NB4 (cell line): ENCODE measurements at places on chromosomes 16 and 17.

GRCh38 chr17:79792984-79793923 lies 3.6 kb downstream of the CBX8 start:
- no peak for DNase-seq

DNA sequence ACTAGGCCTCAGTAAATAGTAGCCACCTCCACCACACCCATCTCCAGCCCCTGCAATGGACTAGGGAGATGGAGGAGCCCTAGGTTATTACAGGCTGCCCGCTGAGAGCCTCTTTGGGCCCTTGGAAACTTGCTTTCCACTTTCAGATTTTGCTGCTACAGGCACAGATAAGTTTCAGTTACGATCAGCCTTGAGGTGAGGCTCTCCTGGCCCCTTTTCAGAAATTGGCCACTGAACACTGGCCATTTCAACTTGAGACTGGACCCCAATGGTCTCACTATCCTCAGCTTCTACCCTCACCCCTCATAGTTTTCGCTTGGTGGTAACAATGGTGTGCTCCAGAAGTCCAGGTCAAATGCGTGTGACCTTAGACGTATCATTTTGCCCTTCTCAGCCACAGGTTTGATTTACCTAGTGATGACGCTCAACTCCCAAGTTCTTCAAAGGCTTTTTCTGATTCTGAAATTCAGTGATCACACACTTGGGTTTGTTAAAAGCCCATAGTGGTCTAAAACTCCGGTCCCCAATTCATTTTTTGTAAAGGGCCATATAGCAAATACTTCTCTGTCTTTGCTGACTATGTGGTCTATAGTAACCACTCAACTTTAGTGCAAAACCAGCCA lies 1.0 kb downstream of the PMM2 start:
- no peak for DNase-seq

DNA sequence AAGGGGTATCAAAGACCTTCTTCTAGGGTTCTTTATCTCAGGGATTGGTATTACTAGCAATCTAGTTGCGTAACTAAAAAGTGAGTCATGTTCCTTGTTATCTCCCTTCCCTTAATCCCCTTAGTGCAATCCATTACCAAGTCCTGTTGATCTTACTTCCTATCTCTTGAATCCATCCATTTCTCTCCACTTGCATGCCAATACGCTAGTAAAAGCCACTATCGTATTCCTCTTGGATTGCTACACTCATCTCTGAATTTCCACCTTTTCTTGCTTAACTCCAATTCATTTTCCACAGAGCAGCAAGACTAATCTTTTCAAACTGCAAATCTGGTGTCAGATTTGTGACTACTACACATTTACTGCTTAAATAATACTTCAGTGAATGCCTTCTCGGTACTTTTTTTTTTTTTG lies 1.8 kb upstream of the ADAT1 start:
- peak; percentile 78 for DNase-seq

DNA sequence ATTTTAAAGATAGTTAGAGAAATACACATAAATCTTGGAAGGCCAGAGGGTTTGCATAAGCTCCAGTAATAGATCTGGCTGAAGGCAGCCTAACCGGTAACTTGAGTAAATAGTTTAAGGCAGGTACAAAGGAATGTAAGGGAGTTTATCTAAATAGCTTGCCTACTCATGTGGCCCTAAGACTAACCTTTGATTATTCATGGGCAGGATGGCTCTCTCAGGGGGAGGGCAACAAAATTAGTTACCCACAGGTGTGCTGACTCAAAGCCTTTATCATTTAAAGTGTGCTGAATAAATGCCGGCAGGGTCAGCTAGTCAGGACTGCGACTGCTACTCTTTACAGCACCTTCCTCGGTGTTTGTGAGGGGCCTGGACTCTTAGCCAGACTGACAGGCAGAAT lies 761.3 kb upstream of the KIF2B start:
- DNase-seq = no peak

- no peak for DNase-seq
Observed at GRCh38 chr17:77167472-77168306, 26.9 kb downstream of the SEC14L1 start.

DNA sequence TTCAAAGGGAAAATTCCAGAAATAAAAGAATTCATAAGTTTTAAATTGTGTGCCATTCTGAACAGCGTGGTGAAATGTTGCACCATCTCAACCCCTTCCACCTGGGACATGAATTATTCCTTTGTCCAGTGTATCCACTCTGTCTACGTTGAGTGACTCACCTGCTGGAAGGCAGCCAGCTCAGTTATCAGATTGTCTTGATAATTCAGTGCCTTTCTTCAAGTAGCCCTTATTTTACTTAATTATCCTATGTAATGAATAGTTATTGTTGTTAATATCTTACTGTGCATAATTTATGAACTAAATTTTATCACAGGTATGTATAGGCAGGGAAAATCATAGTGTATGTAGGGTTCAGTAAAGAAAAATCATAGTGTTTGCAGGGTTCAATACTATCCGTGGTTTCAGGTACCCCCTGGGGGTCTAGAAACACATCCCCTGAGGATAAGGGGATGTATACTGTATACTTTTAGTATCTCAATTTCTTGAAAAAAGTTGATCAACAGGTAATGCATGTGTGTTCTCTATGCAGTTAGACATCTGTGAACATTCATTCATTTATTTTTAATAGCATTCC lies 7.7 kb upstream of the PCTP start:
- DNase-seq = no peak

DNA sequence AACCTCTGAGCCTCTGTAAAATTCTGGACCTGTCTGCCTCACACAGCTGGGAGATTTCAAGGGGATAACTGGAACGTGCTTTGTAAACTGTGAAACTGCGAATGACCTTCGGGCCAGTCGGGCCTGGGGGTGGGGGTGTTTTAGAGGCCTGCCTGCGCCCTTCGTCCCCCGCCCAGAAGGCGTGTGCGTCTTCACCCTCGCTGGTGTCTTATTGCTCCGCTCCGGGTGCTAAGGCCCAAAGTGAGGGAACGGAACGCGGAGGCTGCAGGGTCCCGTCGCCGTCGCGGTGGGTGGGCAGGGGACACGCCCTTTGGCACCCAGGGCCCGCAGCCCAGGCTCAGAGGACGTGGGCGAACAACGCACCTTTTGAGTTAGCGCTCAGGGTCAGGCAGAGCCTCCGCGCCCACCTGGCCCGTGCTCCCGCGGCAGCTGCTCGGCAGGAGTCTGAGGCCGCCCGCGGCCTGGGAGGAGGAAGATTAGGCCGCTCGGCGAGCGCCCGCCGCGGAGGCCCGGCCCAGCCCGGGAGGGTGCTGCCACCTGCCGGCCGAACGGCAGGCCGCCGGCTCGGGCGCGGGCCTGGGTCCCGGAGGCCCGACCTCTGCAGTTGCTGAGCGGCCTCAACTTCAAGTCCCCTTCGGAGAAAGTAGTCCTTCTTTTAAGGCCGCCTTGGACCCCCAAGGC lies 29.7 kb downstream of the DCAKD start:
- DNase-seq = peak; percentile 69

DNA sequence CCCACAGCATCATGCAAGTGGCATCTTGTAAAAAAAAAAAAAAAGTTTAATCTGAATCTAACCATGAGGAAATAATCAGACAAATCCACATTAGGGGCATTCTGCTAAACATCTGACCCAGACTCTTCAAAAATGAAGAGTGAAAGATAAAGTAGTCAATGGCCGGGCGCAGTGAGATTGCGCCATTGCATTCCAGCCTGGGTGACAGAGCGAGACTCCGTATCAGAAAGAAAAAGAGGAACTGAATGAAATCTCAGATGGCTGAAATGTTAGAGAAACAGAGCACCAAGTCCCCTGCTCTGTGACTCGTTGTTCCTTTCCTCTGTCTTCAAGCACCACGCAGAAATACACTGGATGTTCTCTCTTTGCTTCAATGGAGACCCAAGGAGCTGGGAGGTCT lies 12.7 kb upstream of the RNF135 start:
- peak; percentile 87 for DNase-seq

GRCh38 chr16:71610447-71610846 lies 15.5 kb upstream of the MARVELD3 start:
- DNase-seq = no peak

- DNase-seq = no peak
Observed at GRCh38 chr16:11168386-11169051, 87.5 kb downstream of the SOCS1 start.

GRCh38 chr17:71505981-71506380 lies 614.8 kb upstream of the SOX9 start:
- DNase-seq = no peak

DNA sequence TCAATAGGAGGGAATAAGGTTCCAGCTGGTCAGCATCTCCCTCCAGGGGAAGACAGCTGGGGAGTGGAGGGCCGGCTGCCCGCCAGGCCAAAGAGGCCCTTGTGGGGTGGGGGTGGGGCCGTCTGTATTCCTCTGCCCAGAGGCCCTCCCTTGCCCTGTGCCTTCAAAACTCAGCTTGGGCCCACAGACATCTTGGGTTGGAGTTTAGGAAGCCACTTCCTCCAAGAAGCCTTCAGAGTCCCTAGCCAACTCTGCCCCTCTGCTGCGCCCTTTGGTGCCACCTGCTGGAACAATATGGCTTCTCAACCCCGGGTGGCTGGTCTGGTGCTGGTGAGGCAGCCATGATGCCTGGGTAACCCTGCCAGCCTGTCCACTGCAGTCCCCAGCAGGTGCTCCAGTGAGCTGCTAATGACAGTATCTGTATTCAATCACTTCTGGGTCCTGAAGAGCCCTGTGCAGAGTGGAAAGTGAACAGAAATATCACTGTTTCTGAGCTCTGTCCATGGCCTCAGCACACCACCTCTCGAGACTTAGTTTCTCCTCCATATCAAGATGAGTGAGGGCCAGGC lies 16.7 kb downstream of the HSD11B2 start:
- peak; percentile 81 for DNase-seq

DNA sequence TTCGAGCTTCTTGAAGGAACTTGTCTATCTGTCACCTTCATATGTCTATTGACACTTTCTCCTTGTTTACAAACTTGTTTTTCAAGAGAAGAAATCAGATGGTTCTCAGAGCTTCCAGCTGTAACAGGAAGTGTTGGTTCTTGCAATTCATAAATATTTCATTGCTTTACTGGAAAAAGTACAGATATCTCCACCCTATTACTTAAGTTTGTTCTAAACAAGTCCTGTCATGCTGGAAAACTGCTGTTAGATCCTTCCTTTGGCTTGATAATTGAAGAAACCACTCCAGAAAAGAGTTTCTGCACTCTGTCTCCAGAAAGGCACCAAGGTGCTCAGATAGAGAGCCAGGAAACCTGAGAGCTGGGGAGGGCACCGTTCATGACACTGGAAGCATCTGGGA lies 181.6 kb downstream of the DNAH9 start:
- no peak for DNase-seq

DNA sequence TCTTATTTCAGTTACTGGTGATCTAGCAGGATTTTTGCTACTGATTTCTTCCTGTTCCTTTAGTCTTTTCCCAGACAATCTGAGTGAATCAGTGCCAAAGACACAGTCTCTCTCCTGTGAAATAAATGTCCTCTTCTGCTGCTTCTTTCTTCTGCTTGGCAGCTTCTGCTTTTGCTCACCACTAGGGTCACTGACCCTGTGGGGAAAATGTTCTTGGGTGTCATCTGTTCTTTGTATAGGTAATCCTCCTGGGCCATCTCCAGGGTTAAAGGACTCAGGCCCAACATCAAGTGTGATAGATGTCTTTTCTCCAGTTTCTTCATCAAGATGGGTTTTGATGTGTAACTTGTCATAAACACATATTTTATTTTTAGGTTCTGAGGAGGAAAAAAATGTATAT lies 5.2 kb downstream of the PALB2 start:
- peak; percentile 14 for DNase-seq

GRCh38 chr17:81009136-81009535 lies 17.5 kb downstream of the CHMP6 start:
- DNase-seq = peak; percentile 88

DNA sequence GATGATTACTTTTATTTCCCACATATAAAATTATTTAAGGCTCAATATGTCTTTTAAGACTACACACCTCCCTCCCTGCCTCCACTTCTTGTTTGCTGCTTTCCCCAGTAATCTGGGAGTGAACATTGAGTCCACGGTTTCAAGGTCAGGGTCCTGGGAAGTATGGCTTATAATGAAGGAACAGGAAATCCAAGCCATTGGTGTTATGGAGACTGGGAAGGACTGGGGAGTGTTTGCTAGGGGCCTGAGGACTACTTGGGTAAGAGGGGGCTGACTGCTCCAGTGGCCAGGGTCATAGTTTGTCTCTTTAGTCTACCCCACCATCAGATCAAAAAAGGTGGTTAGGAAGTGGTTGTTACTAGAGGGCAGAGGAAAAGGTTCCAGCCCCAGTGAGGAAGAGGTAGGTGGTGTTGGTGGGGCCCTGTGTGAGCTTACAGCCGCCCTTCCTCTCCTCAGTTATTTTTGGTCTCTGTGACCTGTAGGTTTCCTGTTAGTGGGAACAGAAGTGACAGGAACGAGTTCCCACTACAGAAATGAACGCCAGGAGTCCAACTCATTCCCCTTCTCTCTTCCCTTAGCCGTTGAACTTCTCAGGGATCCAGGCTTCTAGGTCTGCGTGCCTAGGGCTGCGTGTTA lies 742 bp upstream of the SLC16A13 start:
- no peak for DNase-seq

DNA sequence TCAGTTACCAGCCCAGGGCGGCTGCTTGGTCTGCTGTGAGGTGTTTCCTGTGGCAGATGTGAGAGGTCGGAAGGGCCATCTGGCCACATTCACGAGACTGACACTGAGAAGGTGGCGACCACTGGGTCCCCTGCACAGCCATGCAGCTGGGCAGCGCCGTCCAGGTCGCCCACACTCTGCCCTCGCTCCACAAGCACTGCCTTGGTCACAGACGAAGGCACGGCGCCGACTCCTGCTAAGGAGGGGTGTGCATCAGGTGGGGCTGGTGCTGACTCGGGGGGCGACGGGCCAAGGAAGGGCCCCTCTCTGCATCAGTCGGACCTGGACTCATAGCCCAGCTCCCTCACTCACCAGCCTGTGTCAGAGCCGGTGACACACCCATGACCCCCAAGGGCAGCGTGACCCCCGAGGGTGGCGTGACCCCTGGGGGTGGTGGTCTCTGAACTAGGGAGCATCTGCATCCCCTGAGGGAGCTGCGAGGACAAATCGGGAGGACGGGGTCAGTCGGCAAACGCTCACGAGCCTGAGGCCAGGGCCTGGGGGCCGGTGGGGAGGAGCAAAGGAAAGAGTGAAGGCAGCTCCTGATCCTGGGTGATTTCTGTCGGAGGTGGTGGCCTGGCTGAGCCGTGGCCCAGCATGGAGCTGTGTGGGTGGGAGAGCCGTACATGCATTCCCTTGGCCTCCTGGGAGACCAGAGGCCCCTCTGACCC lies 30.4 kb downstream of the NME3 start:
- no peak for DNase-seq
